ENCODE measurements at places on chromosomes 12 and 14.
A peak's percentile ranks its signal among the peaks of the same experiment; 100 is the strongest.

- H3K27me3 ChIP-seq, result no peaks in the 10 kb centered on the region
- H3K4me1 ChIP-seq, result peaks cover 17% of the 10 kb centered on the region
- H3K4me3 ChIP-seq, result no peak overlapping the region
- peaks cover 73% of the 10 kb centered on the region for H3K36me3 ChIP-seq
- DNase-seq, result no peak
Observed at GRCh38 chr12:119681111-119681510, 13.2 kb downstream of the PRKAB1 start.

DNA sequence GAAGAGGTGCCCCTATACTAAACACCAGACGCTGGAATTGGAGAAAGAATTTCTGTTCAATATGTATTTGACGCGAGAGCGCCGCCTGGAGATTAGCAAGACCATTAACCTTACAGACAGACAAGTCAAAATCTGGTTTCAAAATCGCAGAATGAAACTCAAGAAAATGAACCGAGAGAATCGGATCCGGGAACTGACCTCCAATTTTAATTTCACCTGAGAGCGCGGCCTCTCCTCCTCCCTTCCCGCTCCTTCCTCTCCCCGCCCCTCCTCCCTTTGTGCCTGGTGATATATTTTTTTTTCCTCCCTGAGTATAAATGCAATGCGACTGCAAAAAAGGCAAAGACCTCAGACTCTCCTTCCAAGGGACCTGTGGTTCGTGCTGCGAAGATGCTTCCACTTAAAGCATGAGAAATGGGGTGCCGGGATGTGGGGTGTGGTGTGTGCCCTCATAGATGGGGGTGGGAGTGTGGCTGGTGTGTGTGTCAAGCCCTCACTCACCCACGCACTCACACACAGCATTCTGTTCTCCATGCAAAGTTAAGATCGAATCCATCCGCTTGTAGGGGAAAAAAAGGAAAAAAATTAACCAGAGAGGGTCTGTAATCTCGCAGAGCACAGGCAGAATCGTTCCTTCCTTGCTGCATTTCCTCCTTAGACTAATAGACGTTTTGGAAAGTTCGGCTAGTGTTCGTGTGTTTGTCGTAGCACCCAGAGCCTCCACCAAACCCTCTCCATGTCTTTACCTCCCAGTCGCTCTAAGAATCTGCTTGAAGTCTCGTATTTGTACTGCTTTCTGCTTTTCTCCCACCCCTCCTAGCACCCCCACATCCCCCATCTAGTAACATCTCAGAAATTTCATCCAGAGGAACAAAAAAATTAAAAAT is 4.5 kb downstream of the HOXC10 start:
- H3K27me3 ChIP-seq, result peaks cover 95% of the 10 kb centered on the region
- H3K4me3 ChIP-seq, result peak overlapping the region; percentile 1
- peaks cover 40% of the 10 kb centered on the region for H3K4me1 ChIP-seq

DNA sequence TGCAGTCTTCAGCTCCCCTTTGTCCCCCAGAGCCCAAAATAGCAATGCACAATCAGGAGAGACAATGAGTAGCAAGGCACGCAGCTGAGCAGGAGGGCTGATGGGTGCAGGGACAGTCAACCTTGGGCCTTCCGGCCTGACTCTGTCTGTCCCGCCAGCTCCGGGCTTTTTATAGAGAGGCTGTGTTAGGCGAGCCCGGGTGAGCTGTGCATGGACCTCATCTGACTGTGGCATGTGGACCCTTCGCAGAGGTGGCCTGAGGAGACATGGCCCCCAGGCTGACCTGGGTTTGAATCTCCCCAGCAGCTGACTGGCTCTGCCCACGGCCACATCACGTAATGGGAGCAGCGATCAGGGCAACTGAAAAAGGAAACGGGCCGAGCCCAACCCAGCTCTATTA is 177.9 kb downstream of the TSPAN9 start:
- no peak for DNase-seq
- peaks cover 2% of the 10 kb centered on the region for H3K27me3 ChIP-seq
- no peaks in the 10 kb centered on the region for H3K36me3 ChIP-seq
- H3K27ac ChIP-seq, result no peak overlapping the region
- no peak overlapping the region for H3K4me3 ChIP-seq

DNA sequence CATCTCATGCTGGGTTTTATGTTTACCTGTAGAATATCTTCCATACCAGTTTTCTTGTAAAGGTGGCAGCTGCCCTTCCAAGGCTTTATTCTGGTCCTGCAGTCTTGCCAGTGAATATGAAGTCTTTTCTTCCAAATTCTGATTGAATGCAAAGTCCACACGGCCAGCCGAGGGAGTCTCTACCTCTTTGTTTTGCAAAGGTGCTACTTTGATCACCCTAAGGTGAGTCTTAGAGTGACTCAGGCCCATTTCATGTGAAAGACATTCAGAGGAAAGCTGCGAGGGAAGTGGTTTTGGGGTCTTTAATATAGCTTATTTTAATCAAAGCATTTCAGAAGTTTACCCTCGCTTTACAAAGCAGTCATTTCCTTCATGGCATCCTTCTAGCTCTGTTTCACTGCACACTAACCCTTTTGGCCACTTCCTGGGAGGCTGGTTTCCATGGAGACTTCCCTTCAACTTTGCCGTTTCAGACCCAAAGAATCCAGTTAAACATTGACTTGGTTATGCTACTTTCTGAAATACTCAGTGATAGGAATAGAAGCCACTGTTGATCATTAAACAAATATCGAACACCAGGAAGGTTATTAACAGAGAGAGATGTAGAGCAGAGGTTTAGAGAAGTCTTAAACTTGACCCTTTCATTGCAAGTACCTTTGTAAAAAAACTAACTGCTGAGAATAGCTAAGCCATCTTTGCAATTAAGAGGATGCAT is at the start of gene CCDC198:
Gene CCDC198, minus strand, starts transcription at position 391 of the 715 bp plus-strand sequence. Its CDS starts 142 bp downstream, at position 249.
- peaks cover 9% of the 10 kb centered on the region for H3K27me3 ChIP-seq
- peak within 1 kb of the TSS; percentile 35 for H3K27ac ChIP-seq
- no peaks in the 10 kb centered on the region for H3K36me3 ChIP-seq
- peaks cover 19% of the 10 kb centered on the region for H3K4me1 ChIP-seq
- DNase-seq, result peak; percentile 50

DNA sequence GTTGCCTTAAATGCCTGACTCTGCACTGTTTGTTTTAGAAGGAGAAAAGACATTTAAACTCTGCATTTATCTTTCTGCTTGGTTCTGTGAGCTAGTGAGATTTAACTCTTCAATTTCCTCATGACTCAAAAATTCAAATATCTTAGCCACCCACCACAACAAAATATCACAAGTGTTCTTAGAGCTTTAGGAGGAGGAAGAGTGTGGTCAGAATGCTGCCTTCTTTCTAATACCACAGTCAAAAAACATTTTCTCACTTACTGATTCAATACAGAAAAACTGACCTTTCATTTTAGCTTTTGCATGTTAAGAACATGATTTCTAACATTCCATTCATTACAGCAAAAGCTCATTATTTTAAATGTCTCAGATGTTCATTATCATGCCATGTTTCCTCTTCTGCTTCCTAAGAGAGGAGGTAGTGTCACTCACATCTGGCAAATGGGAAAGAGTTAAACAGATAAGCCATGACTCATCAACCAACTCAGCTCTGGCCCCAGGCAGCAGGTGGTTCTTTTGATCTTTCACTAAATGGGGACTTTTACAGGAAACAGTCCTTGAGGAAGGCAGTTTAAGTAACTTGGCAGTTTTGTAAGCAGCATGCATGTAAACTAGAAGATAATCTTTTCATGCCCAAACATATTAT is 56.4 kb upstream of the RNU6-8 start:
- peaks cover 21% of the 10 kb centered on the region for H3K4me1 ChIP-seq
- peaks cover 9% of the 10 kb centered on the region for H3K36me3 ChIP-seq
- peak overlapping the region; percentile 43 for H3K27ac ChIP-seq
- peak; percentile 31 for DNase-seq

DNA sequence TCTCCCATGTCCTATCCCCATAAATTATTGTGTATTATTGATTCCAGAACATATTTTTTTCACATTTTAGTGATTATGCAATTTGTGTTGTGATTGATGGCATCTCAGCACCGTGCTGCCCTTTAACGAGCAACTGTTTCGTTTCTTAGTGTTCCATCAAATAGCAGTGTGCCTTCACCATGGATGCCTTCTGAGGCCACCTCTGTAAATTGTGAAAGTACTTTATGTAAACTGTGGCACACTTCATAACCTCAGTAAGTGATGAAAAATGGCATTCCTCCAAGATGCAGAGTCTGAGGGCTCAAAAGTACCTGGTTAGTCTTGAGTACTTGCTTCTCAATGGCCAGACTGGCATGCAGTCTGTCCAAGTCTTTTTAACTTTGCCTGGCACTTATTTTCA is 8.2 kb downstream of the CHST11 start:
- H3K36me3 ChIP-seq, result peaks cover 64% of the 10 kb centered on the region
- H3K4me3 ChIP-seq, result peak overlapping the region; percentile 42
- peak overlapping the region; percentile 79 for H3K27ac ChIP-seq
- no peak for DNase-seq
- no peaks in the 10 kb centered on the region for H3K27me3 ChIP-seq

GRCh38 chr14:99565383-99565782 is 38.6 kb downstream of the CCDC85C start:
- no peaks in the 10 kb centered on the region for H3K27me3 ChIP-seq
- H3K36me3 ChIP-seq, result no peaks in the 10 kb centered on the region
- no peak overlapping the region for H3K27ac ChIP-seq
- H3K4me1 ChIP-seq, result no peaks in the 10 kb centered on the region
- H3K4me3 ChIP-seq, result no peak overlapping the region

GRCh38 chr12:52091061-52091460 is 11.6 kb downstream of the SMIM41 start:
- H3K27me3 ChIP-seq, result peaks cover 49% of the 10 kb centered on the region
- peaks cover 3% of the 10 kb centered on the region for H3K4me1 ChIP-seq
- H3K27ac ChIP-seq, result no peak overlapping the region

DNA sequence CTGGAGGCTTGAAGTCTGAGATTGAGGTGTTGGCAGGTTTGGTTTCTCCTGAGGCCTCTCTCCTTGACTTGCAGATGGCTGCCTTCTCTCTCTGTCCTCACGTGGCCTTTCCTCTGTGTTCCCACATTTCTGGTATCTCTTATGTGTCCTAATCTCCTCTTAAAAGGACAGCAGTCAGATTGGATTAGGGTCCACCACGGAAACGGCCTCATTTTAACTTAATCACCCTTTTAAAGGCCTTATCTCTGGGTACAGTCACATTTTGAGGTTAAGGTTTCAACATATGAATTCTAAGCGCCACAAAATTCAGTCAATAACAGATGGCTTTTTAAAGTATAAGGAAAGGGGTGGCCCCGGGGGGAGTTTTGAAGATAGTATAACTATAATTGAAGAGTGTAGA is 33.5 kb downstream of the UNC79 start:
- no peak overlapping the region for H3K27ac ChIP-seq
- no peaks in the 10 kb centered on the region for H3K4me1 ChIP-seq
- H3K36me3 ChIP-seq, result no peaks in the 10 kb centered on the region
- no peak overlapping the region for H3K4me3 ChIP-seq

GRCh38 chr12:27733052-27733656 is 22.5 kb downstream of the MRPS35 start:
- peaks cover 28% of the 10 kb centered on the region for H3K36me3 ChIP-seq
- DNase-seq, result peak; percentile 53
- no peaks in the 10 kb centered on the region for H3K27me3 ChIP-seq
- no peaks in the 10 kb centered on the region for H3K4me1 ChIP-seq
- no peak overlapping the region for H3K4me3 ChIP-seq
- H3K27ac ChIP-seq, result no peak overlapping the region

- peaks cover 15% of the 10 kb centered on the region for H3K4me1 ChIP-seq
- H3K36me3 ChIP-seq, result peaks cover 57% of the 10 kb centered on the region
- no peak overlapping the region for H3K27ac ChIP-seq
- no peaks in the 10 kb centered on the region for H3K27me3 ChIP-seq
- no peak for DNase-seq
- no peak overlapping the region for H3K4me3 ChIP-seq
Observed at GRCh38 chr12:109963330-109963729, 32.8 kb downstream of the GIT2 start.

- no peak overlapping the region for H3K4me3 ChIP-seq
- DNase-seq, result no peak
- H3K27me3 ChIP-seq, result no peaks in the 10 kb centered on the region
- peaks cover 53% of the 10 kb centered on the region for H3K36me3 ChIP-seq
Observed at GRCh38 chr12:2804393-2805142, 7.9 kb upstream of the ITFG2 start.

- no peaks in the 10 kb centered on the region for H3K27me3 ChIP-seq
- peaks cover 4% of the 10 kb centered on the region for H3K36me3 ChIP-seq
- no peak for DNase-seq
- H3K27ac ChIP-seq, result peak overlapping the region; percentile 87
- peak overlapping the region; percentile 64 for H3K4me3 ChIP-seq
Observed at GRCh38 chr12:108689314-108690190, 41.8 kb downstream of the CORO1C start.

DNA sequence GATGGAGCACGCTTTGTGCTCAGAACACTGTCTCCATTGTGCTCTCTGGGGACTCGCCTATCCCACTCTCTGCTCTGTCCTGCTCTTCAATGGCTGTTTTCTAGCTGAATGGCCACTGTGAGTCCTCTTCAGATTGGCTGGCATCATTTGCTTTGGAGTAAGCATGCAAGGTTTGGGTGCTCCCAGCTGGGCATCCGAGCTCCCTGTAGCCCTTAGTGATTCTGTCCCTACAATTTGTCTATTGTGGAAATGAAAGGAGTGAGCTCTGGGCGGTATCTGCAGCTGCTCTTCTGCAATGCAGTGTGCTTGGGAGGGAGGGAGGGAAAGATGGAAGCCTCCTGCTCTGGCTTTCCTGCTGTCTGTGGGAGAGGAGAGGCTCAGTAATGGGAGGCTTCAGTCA is 84.8 kb downstream of the SMOC1 start:
- H3K4me1 ChIP-seq, result no peaks in the 10 kb centered on the region
- H3K27me3 ChIP-seq, result peaks cover 10% of the 10 kb centered on the region

- no peaks in the 10 kb centered on the region for H3K27me3 ChIP-seq
- H3K4me1 ChIP-seq, result no peaks in the 10 kb centered on the region
- no peak for DNase-seq
- peaks cover 4% of the 10 kb centered on the region for H3K36me3 ChIP-seq
Observed at GRCh38 chr14:101932673-101933072, 31.7 kb upstream of the DYNC1H1 start.

GRCh38 chr12:15709551-15709950 is 79.6 kb downstream of the EPS8 start:
- H3K4me3 ChIP-seq, result no peak overlapping the region
- no peak for DNase-seq
- no peaks in the 10 kb centered on the region for H3K36me3 ChIP-seq
- H3K27me3 ChIP-seq, result no peaks in the 10 kb centered on the region
- peaks cover 6% of the 10 kb centered on the region for H3K4me1 ChIP-seq
- no peak overlapping the region for H3K27ac ChIP-seq

DNA sequence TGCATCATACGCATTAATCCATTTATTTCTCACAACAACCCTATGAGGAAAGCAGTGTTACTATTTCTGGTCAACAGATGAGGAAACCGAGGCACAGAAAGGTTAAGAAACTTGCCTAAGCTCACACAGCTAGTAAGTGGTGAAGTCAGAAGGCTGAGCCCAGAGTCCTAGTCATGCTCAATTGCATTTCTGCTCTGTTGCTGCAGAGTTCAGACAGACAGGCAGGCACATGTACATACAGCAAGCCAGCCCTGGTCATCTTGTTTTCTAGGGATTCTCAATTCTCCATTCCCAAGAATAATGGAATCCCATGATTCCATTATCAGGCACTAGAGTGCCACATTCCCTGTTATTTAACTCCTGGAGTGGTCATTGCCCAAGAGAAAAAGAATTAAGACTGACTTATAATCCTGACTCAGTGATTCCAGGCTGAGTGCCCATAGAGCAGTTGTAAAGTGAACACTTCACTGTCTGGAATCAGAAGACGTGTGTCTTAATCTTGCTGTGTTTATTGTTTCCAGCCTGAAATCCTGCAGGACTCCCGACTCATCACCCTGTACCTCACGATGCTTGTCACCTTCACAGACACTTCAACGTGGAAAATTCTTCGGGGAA is 10.7 kb downstream of the UBE3B start:
- peaks cover 49% of the 10 kb centered on the region for H3K36me3 ChIP-seq
- no peaks in the 10 kb centered on the region for H3K4me1 ChIP-seq
- H3K27me3 ChIP-seq, result no peaks in the 10 kb centered on the region

GRCh38 chr12:95851606-95852005 is 7.1 kb upstream of the SNRPF start:
- H3K4me3 ChIP-seq, result no peak overlapping the region
- no peak overlapping the region for H3K27ac ChIP-seq
